Fibroblast of lung (primary cell): ENCODE measurements at places on chromosomes 6 and 20. TPM values are rescaled to one million over a fixed set of nuclear protein-coding genes. Genes with fewer than 3 reads are reported as not detected.

PERP gene
- polyA plus RNA-seq, result 50.6 and 85.4 TPM in 2 replicates

ZNF512B gene
- 3.5 and 3.7 TPM in 2 replicates for polyA plus RNA-seq

TNNC2 gene
- polyA plus RNA-seq, result 1.2 and 1.4 TPM in 2 replicates

PLA2G7 gene
- polyA plus RNA-seq, result not detected in 2 replicates

VSTM2L gene
- 0.45 and 0.66 TPM in 2 replicates for polyA plus RNA-seq

ZNF391 gene
- polyA plus RNA-seq, result 0.66 and 0.92 TPM in 2 replicates

PCSK2 gene
- 0.09 and 1.2 TPM in 2 replicates for polyA plus RNA-seq

EYA4 gene
- polyA plus RNA-seq, result 4.6 and 17.7 TPM in 2 replicates

ROS1 gene
- polyA plus RNA-seq, result 0.01 TPM in 2 replicates

SOBP gene
- polyA plus RNA-seq, result 2.3 and 2.7 TPM in 2 replicates

OOEP gene
- polyA plus RNA-seq, result 0.08 TPM in 1 of 2 replicates, not detected in the other

MYLK2 gene
- polyA plus RNA-seq, result 0.03 TPM in 1 of 2 replicates, not detected in the other

KCNK15 gene
- 0.03 and 2.2 TPM in 2 replicates for polyA plus RNA-seq

LY6G6D gene
- polyA plus RNA-seq, result not detected in 2 replicates

AURKA gene
- 32.7 and 89.3 TPM in 2 replicates for polyA plus RNA-seq

CDH26 gene
- 0.05 and 0.12 TPM in 2 replicates for polyA plus RNA-seq

OPRL1 gene
- polyA plus RNA-seq, result 0.17 and 0.49 TPM in 2 replicates

HLA-DPA1 gene
- 3.3 and 9.1 TPM in 2 replicates for polyA plus RNA-seq

TMEM14C gene
- 183 and 246 TPM in 2 replicates for polyA plus RNA-seq

TINAG gene
- not detected in 2 replicates for polyA plus RNA-seq

EGFL8 gene
- 0.77 and 2.3 TPM in 2 replicates for polyA plus RNA-seq

TRIM40 gene
- polyA plus RNA-seq, result not detected in 2 replicates

SMOC2 gene
- 0.02 TPM in 1 of 2 replicates, not detected in the other for polyA plus RNA-seq

TRIM31 gene
- not detected in 2 replicates for polyA plus RNA-seq

TSHZ2 gene
- 0.15 and 0.59 TPM in 2 replicates for polyA plus RNA-seq

COL9A3 gene
- 0.17 and 0.59 TPM in 2 replicates for polyA plus RNA-seq

LPA gene
- not detected in 2 replicates for polyA plus RNA-seq

HDGFL1 gene
- polyA plus RNA-seq, result not detected in 2 replicates

DOK5 gene
- 13.5 and 25.4 TPM in 2 replicates for polyA plus RNA-seq

TMC2 gene
- not detected in 2 replicates for polyA plus RNA-seq

HCRTR2 gene
- not detected in 2 replicates for polyA plus RNA-seq

ABRACL gene
- 49.8 and 58.8 TPM in 2 replicates for polyA plus RNA-seq

C20orf141 gene
- polyA plus RNA-seq, result 0.36 and 0.57 TPM in 2 replicates

HFE gene
- 22.1 and 22.3 TPM in 2 replicates for polyA plus RNA-seq

CLPSL2 gene
- not detected in 2 replicates for polyA plus RNA-seq

AVP gene
- polyA plus RNA-seq, result not detected in 2 replicates

HSP90AB1 gene
- 775 and 1,146 TPM in 2 replicates for polyA plus RNA-seq

PSORS1C1 gene
- 0.40 and 0.41 TPM in 2 replicates for polyA plus RNA-seq

HLA-DRB5 gene
- not detected in 2 replicates for polyA plus RNA-seq

SGK2 gene
- polyA plus RNA-seq, result 0.05 TPM in 1 of 2 replicates, not detected in the other

FAM217A gene
- polyA plus RNA-seq, result not detected in 2 replicates

HSPA12B gene
- polyA plus RNA-seq, result 0.02 and 0.08 TPM in 2 replicates

RSPO4 gene
- polyA plus RNA-seq, result not detected in 2 replicates

ZFP64 gene
- polyA plus RNA-seq, result 15.0 and 17.5 TPM in 2 replicates

SEMG1 gene
- polyA plus RNA-seq, result not detected in 2 replicates
